ENCODE measurements at places on chromosomes 12 and 14. TPM values are rescaled to one million over a fixed set of nuclear protein-coding genes. Genes with fewer than 3 reads are reported as not detected.
A peak's percentile ranks its signal among the peaks of the same experiment; 100 is the strongest.

The C12orf56 gene
- total RNA-seq: 0.59 TPM

The TAS2R8 gene
- total RNA-seq: 0.34 TPM

The CLEC2B gene
- total RNA-seq: 2.8 TPM

The METTL3 gene
- total RNA-seq: 48.6 TPM

The ACOT4 gene
- total RNA-seq: 0.53 TPM

The EGLN3 gene
- total RNA-seq: 21.3 TPM

GRCh38 chr12:90167518-90168208, 459.0 kb upstream of the ATP2B1 start:
- peak; percentile 99 for ATAC-seq

GRCh38 chr12:57146961-57147944, at the start of gene LRP1-AS:
TSS of gene LRP1-AS (minus strand) at chr12:57147619.
- no peak for ATAC-seq

GRCh38 chr14:53124786-53125185, 28.3 kb downstream of the DDHD1 start:
- ATAC-seq: no peak

GRCh38 chr14:81453166-81453766, 53.1 kb upstream of the STON2 start:
- peak; percentile 66 for ATAC-seq

- no peak for ATAC-seq
Measured at GRCh38 chr14:34615507-34615906, 14.4 kb downstream of the SNX6 start.

DNA sequence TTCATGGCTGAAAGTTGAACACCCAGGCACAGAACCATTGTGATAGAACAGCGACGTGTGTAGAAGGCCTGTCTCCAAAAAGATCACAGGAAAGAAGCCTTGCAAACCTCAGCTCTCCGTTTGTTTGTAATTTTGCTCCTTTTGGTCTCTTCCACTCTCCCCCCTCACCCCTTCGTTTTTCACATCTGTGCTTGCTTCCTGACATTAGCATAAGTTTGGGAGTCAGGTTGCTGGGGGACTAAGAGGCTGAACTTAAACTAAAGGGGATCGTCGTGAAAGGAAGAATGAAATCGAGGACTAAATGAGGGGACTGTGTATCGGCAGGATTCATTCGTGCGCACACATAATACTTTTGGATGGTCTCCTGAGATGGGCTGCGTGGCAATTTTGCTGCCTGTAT, 200.6 kb downstream of the BCAT1 start:
- no peak for ATAC-seq

DNA sequence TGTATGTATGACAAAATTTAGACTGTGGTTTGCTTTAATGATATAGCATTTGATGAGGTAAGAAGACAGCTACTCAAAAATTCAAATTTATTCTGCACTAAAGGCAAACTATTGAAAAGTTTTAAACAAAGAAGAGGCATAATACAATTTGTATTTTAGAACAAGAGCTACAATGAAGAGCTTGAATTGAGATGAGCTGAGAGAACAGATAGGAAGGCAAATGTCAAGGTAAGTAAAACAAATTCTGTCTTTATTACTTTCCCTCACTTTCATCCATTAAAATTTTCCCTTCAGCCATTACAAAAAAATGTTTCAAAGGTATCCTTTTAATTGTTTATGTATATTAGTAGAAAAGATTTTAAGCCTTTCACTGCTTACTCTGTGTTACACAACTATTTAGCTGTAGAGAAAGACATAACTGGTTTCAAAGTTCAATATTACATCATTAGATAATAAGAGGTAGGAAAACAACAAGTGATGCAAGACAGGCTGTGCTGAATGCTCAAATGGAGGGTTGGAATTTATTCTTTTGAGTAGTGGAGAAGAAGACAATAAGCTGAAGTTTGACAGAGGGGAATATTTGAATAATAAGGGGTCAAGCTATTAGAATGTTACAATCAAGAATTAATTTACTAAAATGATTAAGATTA, 1334.1 kb downstream of the FSCB start:
- ATAC-seq: no peak

DNA sequence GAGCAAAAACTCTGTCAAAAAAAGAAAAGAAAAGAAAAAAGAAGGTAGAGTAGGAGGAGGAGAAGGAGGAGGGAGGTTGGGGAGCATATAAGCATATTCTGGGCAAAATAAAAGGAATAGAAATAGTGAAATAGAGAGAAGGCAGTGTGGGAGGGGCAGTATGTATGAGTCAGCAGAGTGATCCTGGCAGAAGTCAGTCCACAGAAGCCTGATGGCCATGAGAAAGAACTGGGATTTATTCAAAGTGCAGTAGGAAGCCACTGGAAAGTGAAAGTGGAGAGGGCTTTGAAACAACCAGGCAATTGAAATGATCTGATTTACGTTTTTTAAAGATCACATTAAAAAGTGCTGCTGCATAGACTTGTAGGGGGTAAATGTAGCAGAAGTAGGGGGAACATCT, 368.6 kb upstream of the USP15 start:
- ATAC-seq: peak; percentile 38

GRCh38 chr12:63325757-63326156, 174.8 kb upstream of the AVPR1A start:
- ATAC-seq: no peak

DNA sequence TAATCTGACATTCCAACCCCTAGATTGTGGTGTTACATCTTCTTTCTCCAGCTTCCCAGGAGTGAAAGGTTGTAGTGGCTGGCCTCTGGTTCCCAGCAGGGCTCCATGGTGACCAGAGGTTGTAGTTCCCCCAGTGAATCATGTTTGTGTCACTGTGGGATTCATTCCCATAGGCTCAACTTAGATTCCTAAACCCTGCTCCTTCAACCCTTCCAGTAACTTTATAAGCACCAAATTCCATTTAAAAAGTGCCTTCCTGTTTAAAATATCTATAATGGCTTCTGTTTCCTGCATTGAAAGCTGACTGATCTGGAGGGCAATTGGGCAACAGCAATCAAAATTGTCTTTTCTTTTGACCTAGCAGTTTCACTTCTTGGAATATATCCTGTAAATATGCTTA, 40.5 kb upstream of the TBC1D15 start:
- ATAC-seq: no peak

DNA sequence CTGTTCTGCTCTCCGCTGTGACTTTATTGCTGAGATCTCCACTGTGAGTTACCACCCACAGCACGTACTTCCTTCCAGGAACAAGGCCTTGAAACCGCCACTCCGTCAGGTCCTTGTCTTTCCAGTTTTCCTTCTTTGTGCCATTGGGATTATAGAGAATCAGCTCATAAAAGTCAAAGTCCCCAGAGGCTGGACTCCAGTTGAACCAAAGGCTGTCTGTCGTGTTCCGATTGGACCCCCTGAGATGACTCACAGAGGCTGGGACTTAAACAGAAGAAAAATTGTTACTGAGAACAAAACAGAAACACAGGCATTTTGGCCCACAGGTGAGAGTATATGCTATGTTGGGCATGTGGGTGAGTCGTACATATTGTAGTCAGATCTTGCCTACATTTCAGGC, 76.6 kb downstream of the PTPRB start:
- no peak for ATAC-seq

- no peak for ATAC-seq
Measured at GRCh38 chr12:69129564-69129963, 109.8 kb upstream of the CPSF6 start.

DNA sequence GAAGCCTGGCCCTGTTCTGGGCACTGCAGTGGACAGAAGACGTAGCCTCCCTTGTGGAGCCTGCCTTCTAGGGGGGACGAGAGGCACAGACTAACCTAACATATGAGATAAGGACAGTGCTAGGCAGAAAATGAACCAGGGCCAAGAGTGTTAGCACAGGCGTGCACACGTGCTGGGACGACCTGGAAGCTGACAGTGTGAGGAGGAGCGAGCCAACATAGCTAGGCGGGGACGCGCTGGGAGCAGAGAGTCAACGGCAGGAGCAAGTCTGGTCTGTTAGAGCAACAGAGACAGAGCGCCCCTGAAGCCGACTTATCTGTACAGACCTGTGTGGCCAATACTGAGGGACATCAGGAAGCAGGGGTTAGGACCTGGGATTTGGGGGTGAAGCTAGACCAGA, 8.0 kb downstream of the PXMP2 start:
- ATAC-seq: no peak

- ATAC-seq: peak; percentile 33
Measured at GRCh38 chr12:41709463-41710285, 435.0 kb downstream of the GXYLT1 start.

DNA sequence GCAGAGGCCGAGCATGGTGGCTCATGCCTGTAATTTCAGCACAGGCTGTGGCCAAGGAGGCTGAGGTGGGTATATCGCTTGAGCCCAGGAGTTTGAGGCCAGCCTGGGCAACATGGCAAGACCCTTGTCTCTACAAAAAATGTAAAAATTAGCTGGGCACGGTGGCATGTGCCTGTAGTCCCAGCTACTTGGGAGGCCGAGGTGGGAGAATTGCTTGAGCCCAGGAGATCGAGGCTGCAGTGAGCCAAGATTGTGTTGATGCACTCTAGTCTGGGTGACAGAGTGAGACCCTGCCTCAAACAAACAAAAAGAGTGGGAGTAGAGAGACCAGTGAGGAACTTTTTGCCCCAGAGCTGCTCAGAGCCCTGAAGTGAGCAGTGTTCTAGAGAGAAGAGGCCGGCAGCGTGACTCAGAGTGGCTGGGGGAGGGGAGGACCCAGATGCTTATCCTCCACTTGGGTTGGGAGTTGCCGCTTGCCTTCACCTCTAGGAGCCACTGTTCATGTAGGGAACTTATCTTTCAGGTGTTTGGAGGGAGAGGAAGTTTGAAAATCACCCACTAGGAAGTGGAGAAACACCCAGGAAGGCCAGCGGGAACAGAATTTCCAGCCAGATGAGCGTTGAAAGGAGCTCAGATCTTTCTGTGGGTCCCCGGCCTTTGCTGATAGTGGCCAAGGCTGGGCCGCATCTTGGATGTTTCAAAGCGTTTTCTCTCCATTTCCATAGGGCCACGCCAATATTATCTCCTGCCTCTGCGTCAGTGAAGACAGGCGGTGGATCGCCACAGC, 15.3 kb downstream of the CFAP251 start:
- peak; percentile 62 for ATAC-seq

DNA sequence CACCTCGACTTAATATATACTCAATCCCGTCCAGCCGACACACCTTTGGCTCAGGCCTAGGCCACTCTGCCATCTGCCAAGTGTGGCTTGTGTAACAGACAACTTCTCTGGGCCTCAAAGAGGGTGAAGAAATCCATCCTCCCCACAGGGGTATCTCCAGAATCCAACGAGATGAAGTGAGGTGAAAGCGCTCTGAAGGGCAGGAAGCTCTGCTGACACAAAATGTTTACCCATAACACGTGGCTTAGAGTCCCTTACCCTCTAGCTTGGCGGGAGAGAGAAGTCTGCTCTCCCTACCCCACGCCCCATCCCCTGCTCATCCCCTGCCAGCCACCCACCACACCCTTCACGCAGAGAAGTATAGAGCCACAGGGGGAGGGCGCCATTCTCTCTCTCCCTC, 13.0 kb downstream of the ZBTB39 start:
- no peak for ATAC-seq

GRCh38 chr14:80695869-80696268, 245.7 kb downstream of the CEP128 start:
- no peak for ATAC-seq

DNA sequence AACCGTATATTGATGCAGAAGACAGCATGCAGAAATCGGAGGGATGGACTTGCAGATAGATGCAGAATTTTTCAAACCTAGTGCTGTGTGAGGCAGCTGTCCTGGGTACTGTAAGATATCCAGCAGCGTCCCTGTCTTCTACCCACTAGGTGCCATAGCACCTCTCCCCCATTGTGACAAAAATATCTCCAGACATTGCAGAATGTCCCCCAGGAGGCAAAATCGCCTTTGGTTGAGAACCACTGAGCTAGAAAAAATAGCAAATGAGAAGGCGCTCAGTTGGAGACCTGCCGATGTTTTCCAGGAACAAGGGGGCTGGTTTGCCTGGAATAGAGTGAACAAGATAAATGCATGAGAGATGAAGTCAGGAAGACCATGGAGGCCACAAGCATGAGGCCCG, 67.9 kb upstream of the TMEM132D start:
- ATAC-seq: no peak

GRCh38 chr12:67645601-67646000, 2.9 kb upstream of the DYRK2 start:
- ATAC-seq: no peak

All from motor neuron (in vitro differentiated cells).